ENCODE measurements at places on chromosomes 3 and 15. TPM values are rescaled to one million over a fixed set of nuclear protein-coding genes. Genes with fewer than 3 reads are reported as not detected.

Gene MCF2L2
- total RNA-seq, result 0.31 TPM

- DNase-seq, result no peak
Measured at GRCh38 chr3:126101521-126101982, 17.6 kb upstream of the SLC41A3 start.

Gene BFSP2
- not detected for total RNA-seq

GRCh38 chr3:59545374-59545773 is 495.5 kb upstream of the CFAP20DC start:
- no peak for DNase-seq

Gene GOLGA6D
- 0.36 TPM for total RNA-seq

Gene NME9
- not detected for total RNA-seq
